ENCODE measurements at places on chromosomes 3 and 15.

DNA sequence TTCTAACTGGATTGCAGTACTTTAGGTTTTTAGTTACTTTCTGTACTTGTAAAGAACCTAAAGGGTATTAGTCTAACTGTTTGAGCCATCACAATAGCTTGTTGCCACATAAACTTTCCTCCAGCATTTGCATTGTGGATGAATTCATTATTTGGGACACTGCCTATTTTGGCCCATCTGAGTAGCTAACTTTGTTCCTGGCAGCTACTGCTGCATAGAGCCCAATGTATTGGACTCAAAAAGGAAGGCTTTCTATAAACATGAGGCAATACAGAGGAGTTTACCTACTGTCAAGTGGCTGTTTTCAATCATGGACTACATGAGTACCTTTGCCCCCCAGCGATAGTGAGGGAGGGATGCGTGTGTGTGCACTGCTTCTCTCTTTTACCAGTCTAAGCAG, 1.9 kb downstream of the ROBO2 start:
- no peak for DNase-seq

DNA sequence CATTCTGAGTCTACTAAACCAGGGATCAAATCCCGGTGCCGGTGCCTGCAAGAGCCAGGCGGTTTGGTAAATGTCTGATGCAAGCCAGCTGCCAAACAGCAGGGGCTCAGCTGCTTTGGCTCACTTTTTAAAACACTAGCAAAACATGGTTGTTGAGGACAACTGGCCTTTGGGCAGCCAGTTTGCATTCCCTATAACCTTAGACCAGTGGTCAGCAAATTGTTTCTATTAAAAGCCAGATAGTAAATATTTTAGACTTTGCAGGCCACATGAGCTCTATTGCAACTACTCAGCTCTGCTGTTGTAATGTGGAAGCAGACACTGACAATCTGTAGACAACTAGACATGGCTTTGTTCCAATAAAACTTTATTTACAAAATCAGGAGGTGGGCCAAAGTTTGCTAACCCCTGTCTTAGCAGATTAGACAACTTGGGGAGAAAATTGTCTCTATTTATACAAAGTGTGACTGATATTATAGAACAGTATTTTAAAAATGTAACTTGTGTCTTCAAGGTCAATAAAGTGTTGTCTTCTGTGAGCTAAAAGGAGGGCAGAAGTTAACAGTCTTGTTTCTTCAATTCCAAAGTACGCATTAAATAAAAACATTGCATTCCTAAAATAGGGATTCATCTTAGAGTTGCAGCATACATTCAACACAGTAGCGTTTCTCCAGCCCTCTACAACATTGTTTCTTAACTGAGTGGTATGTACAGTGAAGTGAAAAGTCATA, 67.6 kb downstream of the SSUH2 start:
- DNase-seq: no peak

DNA sequence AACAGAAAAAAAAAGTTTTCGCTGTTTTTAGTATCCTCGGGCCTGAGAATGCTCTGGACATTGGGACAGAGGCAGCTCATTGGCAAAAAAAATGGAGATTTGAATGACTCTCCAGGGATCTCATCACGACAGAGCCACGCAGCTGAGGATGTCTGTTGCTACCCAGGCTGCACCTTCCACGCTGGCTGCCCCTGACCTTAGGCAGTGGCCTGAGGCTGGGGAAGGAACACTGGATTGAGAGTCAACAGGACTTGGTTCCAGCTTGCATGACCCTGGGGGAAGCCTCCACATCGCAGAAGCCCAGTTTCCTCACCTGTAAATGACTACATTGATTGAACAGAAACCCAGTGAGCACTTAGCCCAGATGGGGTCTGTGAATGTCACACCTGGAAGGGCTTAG, 8.7 kb upstream of the ACSBG1 start:
- no peak for DNase-seq

DNA sequence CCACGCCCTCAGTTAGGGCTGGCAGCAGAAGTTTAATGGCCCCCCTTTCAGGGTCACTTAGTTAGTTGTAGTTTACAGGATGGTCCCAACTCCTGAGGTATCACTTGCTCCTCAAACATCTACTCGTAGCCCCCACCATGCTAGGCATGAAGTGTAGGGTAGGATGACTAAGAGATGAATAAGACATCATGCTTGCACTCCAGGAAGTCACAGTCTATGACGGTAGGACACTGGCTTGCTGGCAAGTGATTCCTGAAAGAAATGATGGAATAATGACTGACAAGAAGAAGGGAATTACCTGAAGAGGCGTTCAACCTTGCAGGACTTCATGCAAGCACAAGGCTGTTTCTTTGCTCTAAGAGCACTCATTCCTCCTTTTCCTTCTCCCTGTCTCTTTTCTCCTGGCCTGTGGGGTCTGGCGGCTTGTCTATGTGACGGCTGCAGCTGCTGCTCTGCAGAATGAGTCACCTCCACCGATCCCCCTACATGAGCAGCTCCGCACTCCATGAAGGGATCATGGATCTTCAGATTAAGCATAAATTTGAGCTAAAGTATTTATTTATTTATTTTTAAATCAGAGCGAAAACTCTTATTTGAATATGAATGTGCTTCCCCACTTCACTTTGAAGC, 82.9 kb upstream of the BOC start:
- DNase-seq: no peak

DNA sequence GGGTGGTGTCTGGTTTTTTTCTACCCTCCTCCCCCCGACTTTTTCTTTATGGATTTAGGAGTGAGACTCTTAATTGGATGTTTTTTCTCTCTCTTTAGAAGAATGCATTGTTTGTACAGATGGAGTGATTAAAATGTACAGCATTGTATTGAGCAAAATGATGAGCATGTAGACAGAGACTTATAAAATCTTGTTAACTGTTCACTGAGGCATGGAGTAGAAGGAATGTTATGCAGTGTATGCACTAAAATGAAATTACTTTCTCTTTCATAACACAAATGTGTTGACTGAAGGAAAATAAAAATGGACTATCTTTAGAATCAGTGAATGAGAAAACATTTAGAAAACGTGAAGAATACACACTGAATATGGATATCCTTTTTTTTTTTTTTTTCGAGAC, 39.8 kb downstream of the ZFAND6 start:
- DNase-seq: no peak

DNA sequence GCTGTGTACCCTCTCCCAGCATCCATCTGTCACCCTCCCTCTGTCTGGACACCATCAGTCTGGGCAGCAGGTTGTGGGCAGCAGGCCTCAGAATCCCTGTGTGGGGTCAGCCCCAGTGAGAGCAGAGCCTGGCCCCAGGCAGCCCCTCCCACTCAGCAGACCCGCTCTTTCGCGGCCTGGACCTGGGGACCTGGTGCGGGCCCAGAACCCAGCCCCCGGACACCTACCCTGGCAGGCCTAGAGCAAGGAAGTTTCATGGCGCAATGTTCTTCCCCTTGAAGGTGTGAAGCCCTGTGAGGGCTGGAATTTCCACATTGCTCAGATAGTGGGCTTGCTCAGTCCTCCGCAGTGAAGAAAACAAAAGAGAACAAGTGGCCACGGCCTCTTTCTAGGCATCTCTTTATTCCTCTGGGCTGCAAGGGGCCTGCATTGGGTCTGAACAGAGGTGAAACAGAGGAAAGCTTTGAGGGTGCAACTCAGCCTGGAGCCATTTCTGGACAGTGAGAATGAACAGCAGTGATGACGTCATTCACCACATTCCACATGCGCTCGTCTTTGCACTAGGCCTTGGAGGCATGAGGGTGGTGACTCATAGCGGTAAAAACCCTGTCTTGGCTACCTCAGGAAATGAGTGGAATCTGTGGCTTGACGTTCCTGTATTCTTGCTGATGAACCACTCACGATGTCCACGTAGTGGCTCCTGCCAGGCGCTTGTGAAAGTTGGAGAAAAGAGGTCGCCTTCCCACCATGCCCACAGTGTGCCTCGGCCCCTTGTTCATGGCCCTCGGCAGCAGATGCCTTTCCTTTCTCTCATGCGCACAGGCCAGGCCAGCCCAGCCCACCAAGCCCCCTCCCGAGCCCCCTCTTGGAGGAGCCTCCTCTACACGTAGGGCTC, 66.1 kb downstream of the SLC30A4 start:
- DNase-seq: peak; percentile 64

DNA sequence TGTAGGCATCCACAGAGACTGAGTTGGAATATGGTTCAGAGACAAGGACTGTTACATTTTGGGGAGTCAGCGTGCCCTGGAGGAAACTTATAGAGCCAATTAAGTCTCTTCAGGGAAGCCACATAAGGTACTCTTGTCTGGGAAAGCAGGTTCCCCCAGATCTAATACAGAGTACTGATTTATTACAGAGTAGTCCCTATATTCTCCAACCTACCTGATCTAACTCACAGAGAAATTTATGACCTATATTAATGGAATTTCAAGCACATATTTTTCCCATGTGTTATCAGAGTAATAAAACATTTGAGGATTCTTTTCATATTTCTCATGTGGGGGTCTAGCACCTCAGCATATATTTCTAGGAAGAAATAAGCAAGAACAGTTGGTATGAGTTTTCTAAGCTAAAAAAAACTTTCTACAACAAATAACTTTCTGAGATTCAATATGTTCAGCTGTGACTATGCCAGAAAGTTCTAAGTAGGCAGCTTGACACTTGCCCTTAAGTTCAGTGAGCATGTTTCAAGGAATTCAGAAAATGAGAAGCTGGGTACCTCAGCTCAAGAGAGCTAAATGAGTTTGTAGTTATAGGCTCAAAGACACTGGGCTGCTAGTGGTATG, 75.3 kb upstream of the COL8A1 start:
- no peak for DNase-seq

DNA sequence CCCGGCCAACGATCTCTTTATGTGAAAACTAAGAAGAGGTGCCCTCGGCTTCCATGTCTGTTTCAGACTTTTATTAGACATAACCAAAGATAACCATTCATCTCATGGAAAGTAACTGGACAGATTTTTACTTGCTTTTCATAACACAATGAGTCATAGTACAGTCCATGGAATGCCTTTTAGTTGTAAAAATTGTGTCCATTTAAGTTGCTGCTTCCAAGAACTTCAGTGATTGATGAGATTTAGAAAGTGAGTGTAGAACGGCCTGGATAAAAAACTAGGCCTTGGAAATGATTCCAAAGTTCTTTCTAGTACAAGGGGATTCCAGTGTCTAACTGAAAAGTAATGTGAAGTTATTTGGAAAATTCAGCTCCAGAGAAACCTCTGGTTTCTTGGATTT, 10.8 kb downstream of the EIF2AK4 start:
- no peak for DNase-seq

GRCh38 chr3:40969756-40970466, 229.4 kb upstream of the CTNNB1 start:
- DNase-seq: no peak

DNA sequence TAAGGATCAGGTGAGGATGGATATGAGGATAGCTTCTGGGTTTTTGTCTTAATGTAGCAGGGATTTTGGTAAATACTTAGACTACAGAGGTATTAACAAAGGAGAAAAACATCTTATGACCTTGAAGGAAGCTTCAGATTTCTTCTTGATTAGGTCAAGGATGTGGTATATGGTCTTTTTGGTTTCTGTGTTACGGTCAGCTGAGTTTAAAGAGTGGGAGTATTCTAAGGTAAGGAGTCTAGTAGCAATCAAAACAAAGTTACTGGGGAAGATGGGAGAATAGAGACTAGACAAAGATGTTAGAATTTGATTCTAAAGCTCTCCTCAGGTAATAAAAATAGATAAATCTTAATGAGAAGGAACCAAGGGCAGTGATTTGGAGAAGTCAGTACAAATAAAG, 6.2 kb downstream of the HMG20A start:
- DNase-seq: no peak

- DNase-seq: peak; percentile 42
These were observed 20.3 kb upstream of the TNIK start for GRCh38 chr3:171480526-171480925.

GRCh38 chr3:128369121-128369703, 97.5 kb downstream of the DNAJB8 start:
- DNase-seq: no peak

GRCh38 chr3:185076219-185076618, 76.6 kb downstream of the C3orf70 start:
- no peak for DNase-seq

GRCh38 chr3:18246336-18247060, 178.6 kb downstream of the SATB1 start:
- no peak for DNase-seq

DNA sequence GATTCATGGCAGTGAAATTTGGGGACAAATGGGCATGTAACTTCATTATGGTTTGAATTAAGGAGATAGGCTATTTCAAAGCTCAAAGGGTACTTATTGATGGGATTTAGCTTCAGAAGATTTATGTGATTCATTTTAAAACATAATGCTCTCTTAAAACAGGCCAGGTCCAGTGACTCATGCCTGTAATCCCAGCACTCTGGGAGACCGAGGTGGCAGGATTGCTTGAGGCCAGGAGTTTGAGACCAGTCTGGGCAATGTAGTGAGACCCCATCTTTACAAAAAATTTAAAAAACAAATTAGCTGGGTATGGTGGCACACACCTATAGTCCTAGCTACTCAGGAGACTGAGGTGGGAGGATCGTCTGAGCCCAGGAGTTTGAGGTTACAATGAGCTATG, 11.5 kb downstream of the THAP10 start:
- no peak for DNase-seq

DNA sequence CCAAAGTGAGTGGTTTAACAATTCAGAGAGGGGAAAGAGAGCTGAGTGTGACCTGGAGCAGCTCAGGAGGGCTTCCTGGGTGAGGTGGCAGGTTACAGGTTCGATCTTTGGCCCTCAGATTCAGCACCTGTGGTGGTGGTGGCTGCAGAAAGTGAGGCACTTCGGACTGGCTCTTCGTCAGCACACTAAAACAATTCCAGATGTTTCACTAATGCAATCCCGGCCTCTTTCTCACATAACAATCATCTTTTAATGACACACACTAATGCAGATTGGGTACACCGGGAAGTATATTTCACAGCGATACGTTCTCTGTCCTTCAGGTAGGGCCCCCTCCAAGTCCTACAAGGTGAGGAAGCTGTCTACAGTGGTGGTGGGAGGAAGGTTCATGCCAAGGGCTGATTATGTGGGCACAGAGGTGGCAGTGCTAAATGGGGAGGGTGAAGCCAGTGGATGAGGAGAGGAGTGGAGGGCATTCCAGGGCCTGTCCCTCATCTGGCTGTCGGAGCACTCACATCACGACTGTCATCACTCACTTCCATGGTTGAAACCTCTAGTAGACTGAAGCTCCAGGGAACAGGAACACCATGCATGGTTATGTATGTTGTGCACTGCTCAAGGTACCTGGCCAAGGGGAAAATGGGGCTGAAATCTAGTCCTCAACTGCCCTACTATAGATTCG, 171.1 kb downstream of the RAB11A start:
- no peak for DNase-seq

DNA sequence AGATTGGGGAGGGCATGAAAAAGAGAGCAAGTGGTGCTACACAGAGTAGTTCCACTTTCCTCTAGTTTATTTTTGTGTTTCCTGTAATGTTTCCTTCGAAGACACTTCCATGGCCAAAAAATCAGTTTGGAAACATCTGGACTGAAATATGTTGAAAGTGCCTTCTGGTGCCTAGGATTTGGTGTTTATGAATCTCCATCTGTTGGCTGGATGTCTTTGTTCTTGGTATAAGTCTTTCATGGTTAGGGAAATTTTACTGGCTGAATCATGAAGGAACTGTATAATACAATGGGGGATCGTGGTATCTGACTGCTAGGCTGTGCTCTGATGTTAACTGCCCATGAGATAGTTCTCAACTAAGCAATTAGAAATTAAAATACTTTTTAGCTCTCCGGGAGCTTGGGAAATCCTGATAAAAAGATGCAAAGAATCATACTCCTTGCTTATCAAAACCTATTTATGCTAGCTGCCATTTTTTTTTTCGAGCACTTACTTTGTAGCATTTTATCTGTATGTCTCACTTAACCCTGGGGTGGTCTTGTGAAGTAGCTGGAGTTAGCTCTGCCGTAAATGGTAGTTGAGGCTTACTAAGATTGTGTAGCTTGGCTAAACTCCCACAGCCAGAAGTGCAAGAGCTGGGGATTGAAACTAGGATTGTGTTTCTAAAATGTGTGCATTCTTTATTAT, 21.9 kb downstream of the AKAP13 start:
- no peak for DNase-seq

Measured in GM13977 (cell line).